NCI-H510A treated with DMSO at 0.1 percent for 48 hours (cell line): ENCODE measurements at places on chromosomes 5 and 9.
A peak's percentile ranks its signal among the peaks of the same experiment; 100 is the strongest.

- DNase-seq: peak; percentile 48
These were observed 51.5 kb downstream of the PCSK1 start for GRCh38 chr5:96381526-96381925.

- DNase-seq: no peak
These were observed 111.0 kb upstream of the SARDH start for GRCh38 chr9:133849110-133849670.

GRCh38 chr5:109483395-109483971 lies 73.7 kb upstream of the PJA2 start:
- no peak for DNase-seq

GRCh38 chr5:107466233-107466769 lies 204.4 kb downstream of the EFNA5 start:
- DNase-seq: no peak

DNA sequence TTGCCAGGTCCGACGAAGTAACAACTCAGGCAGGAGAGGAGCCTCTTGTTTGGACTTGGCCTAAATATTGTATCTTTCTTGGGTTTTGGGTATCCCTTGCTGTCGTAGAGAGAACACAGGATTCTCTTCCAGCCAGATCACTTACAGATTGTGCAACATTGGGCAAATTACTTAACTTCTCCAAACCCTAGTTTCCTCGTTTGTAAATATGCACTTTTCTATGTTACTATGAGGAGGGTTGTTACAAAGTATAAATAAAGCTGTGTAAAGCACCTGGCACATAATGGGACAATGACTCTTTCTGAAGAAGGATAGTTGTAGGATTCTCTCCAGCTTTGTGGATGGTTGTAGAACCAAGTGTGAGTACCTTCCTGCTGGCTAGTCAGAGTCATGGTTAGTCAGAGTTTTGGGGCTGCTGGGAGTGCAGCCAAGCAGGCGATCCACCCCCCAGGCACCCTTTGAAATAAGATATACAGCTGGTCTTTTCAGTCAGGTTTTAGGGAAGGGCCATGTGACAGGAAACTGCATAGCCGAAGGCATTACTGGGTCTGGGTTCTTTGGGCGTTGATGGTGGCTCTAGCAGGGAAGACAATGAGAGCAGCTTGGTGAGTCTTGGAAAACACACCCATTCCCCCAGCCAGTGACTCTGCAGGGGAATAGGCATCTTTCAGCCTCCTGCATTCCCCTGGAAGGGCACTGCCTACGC lies 49.9 kb upstream of the GDNF start:
- DNase-seq: no peak

GRCh38 chr9:69040646-69041045 lies 5.1 kb downstream of the FXN start:
- no peak for DNase-seq

DNA sequence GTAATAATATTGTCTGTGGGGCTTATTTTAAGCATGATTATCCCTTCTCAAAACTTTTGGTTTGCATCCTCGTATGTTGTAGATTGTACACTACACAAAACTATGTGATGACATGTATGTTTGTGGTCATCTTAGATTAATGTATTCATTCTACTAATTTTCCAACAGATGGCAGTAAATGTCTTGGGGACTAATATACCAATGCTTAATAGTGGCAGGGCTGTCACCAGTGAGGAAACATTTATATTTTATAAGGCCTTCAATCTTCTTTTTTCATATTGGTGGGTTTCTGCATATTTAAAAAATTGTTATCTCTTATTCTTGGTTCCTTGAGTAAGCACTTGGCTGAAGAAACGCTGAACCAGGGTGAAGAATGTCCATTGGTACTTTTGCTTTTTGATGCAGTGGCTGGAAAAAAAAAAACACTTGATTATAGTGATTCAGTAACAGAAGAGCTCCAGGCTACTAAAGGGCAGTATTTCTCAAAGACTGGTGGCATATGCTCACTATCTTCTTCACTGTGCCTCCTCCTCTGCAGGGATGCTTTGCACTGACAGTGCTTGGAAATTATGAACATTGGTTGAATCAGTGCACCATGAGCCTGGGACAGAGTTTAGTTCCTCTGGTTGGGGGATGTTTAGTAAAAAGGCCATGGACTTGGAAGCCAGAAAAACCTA lies 530.3 kb downstream of the RASEF start:
- DNase-seq: peak; percentile 36

- DNase-seq: no peak
These were observed 969.6 kb upstream of the C9orf72 start for GRCh38 chr9:28542928-28543327.

GRCh38 chr9:35996358-35996970 lies 38.5 kb upstream of the OR2S2 start:
- no peak for DNase-seq

- DNase-seq: no peak
These were observed 61.3 kb downstream of the KCNIP1 start for GRCh38 chr5:170565072-170565471.
